ENCODE measurements at places on chromosomes 12 and 14.
A peak's percentile ranks its signal among the peaks of the same experiment; 100 is the strongest.

- DNase-seq, result no peak
Observed at GRCh38 chr12:18224745-18225144, 36.6 kb upstream of the PIK3C2G start.

DNA sequence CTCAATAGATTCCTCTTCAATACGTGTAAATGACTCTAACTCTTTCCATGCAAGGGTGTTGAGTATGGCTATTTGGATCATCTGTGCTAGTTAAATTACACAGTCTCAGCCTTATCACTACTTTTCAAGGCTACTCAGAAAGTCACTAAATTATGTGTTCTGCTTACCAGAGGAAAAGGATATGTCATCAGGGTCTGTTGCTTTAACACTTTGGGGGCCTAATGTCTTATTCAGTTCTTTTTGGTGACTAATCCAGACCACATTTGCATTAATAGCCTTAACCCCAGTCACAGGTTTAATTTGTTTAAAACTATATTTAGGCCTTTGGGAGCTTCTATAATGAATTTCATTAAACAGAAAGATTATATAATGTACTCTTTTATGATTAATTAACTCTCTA lies 649.3 kb downstream of the RPS29 start:
- DNase-seq, result no peak

GRCh38 chr14:22971152-22971551 lies 11.2 kb downstream of the AJUBA start:
- no peak for DNase-seq

GRCh38 chr14:52987514-52987913 lies 36.7 kb upstream of the FERMT2 start:
- no peak for DNase-seq

GRCh38 chr12:54401119-54401518 lies 16.6 kb upstream of the ZNF385A start:
- DNase-seq, result no peak

GRCh38 chr12:21644516-21644915 lies 13.1 kb downstream of the LDHB start:
- DNase-seq, result no peak

DNA sequence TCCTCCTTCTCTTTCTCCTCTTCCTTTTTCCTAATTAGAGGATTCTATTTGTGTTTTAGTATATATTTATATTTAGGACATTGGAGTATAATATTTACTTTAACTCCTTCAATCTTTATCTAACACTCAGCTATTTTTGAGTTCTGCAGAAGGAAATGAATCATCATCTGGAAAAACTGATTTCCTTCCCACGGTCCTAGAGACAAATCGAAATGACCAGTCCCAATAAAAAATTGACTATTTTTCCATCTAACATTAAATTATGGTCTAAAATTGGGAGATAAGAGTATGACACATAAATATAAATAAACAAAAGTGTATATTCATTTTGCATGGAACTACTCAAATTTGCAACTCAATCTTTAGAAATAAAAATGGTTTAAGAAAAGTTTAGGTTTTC lies 167.4 kb downstream of the TMTC3 start:
- DNase-seq, result no peak

DNA sequence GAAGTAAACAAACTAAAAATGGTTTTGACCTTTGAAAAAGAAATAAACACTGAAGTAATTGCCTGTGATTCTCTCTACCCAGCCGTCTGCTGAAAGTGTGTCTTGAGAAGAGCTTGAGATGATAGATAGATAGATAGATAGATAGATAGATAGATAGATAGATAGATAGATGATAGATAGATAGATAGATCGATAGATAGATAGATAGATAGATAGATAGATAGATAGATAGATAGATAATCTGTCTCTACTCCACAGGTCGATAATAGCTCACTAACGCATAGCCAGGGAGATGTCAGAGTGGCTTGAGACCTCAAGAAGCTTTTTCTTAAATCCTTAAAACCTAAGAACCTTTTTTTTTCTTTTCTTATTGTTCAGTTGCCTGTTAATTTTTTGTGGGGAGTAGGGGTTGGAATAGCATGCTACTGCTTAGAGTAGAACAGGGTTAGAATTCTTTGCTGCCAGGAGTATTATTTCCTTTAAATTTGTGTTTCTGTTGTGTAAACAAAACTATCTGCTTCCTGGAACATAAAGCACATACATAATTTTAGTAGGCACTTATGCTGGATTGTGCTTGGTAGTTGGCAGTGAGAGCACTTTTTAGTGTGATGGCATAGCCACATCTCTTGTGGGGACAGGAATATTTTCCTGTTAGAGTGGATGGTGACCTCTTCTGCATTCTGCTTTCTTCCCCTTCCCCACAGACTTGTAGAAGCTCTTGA lies 169.5 kb downstream of the FBXL14 start:
- no peak for DNase-seq

- peak; percentile 35 for DNase-seq
Observed at GRCh38 chr14:101511620-101512375, 49.5 kb upstream of the DIO3 start.

DNA sequence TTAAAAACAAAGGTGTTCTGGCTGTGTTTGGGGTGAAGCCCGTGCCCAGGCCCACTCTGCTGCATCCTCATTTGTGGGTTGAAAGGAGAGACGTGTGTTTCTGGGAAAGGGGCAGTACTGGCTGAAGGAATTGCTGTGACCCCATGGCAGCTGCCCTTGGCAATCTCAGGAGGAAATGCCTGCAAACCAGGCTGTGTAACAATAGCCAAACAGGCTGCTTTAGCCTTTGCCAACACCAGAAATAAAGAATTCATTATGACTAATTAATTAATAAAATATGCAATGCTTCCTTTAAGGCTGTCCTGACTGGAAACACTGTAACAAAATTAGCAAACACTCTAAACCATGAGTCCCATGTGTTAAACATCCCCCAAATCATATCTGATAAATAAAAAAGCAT lies 53.0 kb upstream of the KRR1 start:
- no peak for DNase-seq

GRCh38 chr12:93793983-93794382 lies 116.8 kb downstream of the CRADD start:
- no peak for DNase-seq

DNA sequence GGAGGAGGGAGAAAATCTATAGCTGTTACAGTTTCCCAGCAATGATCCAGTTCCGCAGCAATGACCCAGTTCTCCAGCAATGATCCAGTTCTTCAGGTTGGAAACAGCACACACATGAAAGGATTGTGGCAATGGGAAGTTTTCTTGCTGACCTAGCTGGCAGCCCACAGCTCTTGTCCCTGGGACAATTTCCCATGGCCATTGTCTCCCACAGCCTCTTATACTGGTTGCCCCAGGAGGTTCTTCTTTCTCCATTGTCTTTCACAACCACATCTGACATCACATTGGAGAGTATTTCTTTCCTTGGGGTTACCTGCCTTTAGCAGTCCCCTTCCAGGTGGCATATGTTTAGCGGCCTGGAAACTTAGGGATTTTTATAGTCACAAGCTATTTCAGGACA lies 209.8 kb upstream of the PLEKHG7 start:
- DNase-seq, result no peak

DNA sequence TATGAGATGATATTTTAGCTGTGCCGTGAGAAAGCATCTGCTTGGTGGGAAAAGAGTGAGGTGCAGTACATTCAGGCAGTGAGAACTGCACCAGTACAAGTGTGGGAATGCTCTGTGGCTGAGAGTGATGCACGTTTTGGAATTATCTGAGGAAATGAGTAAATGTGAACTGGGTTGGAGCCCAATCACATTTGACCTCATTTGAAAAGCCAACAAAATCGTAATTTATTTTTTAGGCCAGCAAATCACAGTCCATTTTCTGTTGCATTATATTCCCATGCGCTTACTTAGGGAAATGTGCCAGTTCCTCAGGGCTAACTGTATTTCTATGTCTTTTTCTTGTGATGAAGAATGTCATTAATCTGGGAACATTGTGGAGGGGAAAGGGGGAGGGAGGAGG lies 77.3 kb downstream of the SNAPC1 start:
- DNase-seq, result no peak

DNA sequence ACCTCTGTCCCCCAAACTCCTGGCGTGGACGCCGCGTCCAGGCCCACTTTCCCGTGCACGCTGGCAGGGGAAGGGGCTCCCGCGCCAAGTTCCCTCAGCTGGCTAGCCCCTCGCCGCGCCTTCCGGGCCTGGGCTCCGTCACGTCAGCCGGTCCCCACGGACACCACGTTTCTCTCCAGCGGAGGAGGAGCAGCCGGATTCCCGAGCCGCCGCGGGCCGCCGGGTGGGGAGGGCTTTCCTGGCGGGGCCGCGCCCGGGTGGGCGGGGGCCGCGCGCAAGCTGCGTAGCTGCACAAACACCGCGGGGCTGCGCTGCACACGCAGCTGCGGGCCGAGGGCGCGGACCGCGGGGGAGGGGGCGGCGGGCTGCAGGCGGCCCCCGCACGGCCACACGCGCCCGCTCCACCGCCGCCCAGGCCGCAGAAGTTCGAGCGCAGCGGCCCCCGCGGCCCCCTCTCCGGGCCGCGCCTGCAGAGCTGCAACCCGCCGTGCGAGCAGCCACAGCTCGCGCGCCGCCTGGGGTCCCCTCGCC lies 45.1 kb upstream of the PNMA1 start:
- peak; percentile 79 for DNase-seq

- no peak for DNase-seq
Observed at GRCh38 chr14:39232554-39233415, 930 bp upstream of the MIA2 start.

DNA sequence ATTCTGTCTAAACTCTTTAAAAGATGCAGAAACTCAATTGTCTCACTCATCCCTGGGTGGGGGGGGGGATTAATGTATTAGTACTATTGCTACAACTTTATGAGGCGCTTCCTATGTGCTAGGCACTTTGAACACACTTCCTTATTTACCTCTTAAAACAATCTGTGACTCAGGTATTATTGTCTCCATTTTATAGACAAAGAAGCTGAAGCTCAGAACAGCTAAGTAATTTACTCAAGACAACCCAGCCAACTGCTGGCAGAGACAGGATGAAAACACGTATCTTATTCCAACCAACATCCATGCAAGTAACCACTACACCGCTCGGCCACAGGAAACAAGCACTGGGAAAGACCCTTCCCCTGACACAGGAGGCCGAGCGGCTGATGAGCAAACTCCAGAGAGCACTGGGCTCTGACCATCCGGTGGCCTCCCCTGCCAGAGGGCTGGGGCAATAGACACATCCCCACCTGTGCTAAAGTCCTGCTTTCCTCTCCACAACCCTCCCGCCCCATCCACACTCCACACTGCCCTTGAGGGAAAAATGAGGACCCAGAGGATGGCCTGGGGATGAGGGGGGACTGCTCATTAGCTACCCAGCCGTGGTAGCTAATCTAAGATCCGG lies 244.2 kb downstream of the DPF3 start:
- DNase-seq, result no peak

DNA sequence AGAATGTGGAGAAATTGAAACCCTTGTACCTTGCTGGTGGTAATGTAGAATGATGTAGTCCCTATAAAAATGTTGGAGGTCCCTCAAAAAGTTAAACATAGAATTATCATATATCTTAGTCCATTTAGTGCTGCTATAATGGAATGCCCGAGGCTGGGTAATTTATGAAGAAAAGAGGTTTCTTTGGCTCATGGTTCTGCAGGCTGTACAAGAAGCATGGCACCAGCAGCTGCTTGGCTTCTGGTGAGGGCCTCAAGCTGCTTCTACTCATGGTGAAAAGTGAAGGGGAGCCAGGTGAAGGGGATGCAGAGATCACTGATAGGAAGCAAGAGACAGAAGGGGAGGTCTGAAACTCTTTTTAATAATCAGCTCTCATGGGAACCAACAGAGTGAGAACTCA lies 233.9 kb downstream of the ADGRD1 start:
- DNase-seq, result no peak

DNA sequence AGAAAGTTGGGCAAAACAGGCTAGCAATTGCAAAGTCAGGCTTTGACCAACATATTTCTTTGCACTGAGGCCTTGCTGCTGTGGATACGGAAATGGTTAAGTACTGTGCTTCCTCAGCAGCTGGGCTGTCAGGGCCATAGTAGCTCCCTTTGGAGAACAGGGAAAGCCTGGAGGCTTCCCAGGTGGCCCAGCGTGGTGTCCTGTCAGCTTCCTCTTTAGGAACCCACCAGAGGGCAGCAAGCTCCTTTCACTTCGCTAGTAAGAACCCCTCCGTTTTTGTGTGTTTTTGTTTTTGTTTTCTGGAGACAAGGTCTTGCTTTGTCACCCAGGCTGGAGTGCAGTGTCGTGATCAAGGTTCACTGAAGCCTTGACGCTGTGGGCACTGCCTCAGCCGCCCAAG lies 1.7 kb upstream of the CFAP251 start:
- no peak for DNase-seq

GRCh38 chr14:57749267-57749666 lies 116.6 kb downstream of the SLC35F4 start:
- DNase-seq, result no peak

DNA sequence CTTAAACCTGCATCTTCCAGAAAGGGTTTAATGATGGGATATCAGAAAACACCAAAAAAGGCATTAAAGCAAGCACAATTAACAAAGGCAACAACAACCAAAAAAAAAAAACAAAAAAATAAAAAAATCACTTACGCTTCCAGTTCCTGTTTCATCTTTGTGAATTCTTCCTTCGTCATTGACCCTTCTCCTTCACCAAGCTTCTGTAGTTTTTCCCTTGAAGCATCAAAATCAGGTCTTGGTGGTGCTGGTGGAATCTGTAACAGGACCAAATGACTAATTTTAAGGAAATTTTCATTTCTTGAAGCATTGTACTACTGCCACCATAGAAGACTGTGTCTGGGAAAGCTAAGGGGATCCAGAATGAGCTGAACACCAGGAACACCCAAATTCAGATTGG lies 24.5 kb downstream of the SNX6 start:
- no peak for DNase-seq

- no peak for DNase-seq
Observed at GRCh38 chr12:104171785-104172569, 34.0 kb upstream of the NFYB start.

GRCh38 chr12:79690638-79691510 lies at the start of gene PAWR:
TSS of gene PAWR (minus strand) at chr12:79690964. CDS start at chr12:79690244, 720 bp downstream.
- DNase-seq, result peak; percentile 80

DNA sequence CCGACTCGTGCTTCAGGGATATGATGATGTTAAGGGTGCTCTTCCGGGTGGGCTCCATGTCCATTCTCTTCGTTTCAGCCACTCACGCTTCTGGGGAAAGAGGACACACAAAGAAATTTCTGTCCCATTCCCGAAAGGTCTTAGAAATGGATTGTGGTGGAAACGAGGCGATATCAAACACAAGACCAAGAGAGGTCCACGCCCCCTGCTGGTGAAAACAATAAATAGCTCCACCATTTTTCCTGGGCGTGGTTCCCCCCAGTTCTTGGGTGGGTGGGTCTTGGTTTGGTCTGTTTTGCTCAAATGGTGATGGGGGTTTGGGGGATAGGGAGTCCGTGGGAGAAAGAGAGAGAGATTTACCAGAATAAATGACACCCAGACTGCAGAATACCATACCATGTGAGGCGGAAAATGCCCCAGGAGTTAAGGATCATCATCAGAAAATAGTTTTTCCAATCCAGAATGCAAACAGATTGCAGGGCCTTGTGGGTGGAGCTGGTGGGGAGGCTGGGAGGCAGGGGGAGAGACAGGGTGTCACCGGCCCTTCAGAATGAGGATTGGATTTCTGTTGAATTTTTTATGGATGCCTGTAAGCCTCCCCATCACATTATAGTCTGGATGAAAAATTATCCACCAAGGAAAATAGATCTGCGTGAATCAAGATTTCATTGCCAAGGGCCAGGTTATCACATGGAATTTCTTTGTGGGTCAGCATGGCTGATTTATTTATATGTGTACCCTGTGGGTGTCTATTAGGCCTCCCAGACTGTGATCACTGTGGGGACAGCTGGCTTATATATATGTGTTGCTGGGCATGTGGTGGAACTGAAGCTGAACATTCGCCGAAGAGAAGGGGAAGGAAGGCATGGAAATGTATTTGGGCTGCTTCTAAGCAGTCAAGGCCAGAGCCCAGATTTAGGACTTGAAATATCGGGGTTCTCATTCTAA lies 55.8 kb downstream of the SRRM4 start:
- DNase-seq, result no peak

GRCh38 chr12:94636462-94637085 lies 13.8 kb downstream of the TMCC3 start:
- no peak for DNase-seq

Measured in lower lobe of right lung (tissue), 2 donors.